ENCODE measurements at places on chromosomes 12 and 14.
A peak's percentile ranks its signal among the peaks of the same experiment; 100 is the strongest.

DNA sequence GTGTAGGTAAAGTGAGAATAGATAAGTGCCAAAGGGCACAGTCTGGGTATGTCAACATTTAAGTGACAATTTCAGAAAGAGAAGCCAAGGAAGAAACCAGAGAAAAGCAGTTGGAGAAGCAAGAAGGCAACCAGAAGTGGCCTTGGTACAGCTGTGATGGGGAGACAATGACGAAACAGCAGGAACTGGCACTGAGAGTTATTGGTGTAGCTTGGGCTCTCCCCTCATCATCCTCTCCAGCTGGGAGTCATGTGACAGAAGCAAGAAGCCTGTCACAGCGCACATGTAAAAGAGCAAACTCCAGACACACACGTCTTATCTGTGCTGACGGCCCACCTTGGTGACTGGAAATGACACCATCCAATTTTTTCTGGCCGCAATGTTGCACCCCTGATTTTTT, 203.3 kb upstream of the NUDT4 start:
- no peak for DNase-seq

- DNase-seq = no peak
Measured at GRCh38 chr14:44316647-44317440, 190.2 kb downstream of the FSCB start.

GRCh38 chr14:59308673-59309072, 120.2 kb downstream of the DAAM1 start:
- DNase-seq = no peak

- DNase-seq = peak; percentile 85
Measured at GRCh38 chr14:79293482-79294177, 917.7 kb downstream of the DIO2 start.

- no peak for DNase-seq
Measured at GRCh38 chr14:60819575-60819974, 85.0 kb downstream of the MNAT1 start.

DNA sequence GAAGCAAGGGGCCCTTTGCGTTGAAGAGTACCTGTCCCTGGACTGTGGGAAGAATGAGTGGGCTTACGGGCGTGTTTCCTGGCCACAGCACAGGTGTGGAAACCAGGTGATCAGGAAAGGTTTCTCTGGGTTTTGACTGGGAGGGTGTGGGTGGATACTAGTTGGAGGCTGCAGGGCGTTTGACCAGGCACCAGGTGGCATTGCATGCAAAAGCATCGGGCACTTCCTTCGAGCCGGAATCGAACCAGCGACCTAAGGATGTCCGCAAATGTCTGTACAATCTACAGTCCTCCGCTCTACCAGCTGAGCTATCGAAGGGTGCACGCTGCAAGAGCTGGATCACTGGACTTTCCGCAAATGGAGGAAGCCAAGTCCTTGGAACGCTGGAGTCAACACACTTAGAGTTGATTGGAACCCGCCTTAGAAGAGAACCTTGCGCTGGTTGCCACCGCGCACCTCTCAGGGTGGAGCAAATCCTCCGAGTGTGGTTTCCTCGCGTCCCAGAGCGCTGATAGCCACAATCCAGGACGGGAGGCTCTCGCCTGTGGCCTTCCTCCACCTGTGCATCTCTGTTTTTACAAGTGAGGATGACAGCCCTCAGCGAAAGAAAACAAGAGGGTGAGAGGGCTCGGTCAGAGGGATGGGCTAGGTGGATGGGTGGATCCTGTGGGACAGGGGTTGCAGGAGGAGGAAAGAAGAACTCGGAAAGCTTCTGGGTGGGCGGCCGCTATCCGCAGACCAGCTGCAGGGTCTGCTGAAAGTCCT, 21.2 kb upstream of the RNASE4 start:
- no peak for DNase-seq

GRCh38 chr14:52244328-52244727, 23.2 kb upstream of the PTGDR start:
- no peak for DNase-seq

GRCh38 chr12:56348776-56349175, 10.1 kb downstream of the IL23A start:
- DNase-seq = no peak

DNA sequence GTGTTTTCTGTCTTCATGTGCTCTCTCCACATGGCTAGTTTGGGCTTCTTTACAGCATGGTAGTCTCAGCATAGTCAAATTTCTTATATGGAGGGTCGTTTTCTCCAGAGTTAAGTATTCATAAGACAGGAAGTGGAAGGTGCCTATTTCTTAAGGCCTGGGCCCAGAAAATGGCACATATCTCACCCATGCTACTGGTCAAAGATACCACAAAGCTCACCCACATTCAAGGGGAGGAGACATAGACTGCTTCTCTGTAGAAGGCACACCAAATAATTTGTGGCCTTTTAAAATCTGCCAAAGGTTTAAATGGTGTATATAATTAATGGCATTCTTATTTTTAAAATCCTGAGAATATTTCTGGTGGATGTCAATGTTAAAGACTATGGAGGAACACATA, 44.8 kb downstream of the CCDC91 start:
- no peak for DNase-seq

GRCh38 chr12:115322275-115322674, 638.3 kb upstream of the TBX3 start:
- DNase-seq = no peak

GRCh38 chr12:133203344-133204263, 22.3 kb downstream of the ZNF268 start:
- DNase-seq = no peak

DNA sequence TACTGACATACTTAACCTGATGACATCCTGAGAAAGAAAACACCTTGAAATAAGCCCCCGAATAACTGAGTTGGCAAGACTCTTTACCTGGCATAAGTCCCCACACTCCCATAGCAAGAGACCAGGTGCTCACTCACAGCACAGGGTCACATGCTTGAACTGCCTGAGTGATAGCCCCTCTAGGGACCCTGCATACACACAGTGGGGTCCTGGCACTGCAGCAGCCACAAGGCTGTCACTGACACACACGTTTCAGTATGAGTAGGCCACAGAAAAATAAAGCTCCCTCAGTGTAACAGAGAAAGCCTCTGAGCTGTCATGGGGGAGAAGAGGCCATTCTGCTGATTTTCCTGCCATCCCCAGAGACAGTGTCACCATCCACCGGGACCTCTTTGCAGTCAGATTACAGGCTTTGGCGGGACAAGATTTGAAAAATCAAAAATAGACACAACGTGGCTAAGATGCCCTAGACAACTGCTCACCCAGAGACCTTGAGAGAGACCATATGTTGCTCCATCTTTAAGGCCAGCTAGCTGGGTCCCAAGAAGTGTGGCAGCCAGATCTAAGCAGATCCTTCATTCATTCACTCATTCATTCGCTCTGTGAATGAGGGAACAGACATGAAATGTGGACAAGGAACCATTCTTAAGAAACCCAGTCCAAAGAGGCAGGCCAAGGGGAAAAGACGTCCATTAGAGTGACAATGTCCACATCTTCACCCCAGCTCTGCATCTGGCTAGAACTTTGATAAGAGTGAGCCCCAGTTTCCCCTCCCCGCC, 1.6 kb downstream of the SCARB1 start:
- no peak for DNase-seq

DNA sequence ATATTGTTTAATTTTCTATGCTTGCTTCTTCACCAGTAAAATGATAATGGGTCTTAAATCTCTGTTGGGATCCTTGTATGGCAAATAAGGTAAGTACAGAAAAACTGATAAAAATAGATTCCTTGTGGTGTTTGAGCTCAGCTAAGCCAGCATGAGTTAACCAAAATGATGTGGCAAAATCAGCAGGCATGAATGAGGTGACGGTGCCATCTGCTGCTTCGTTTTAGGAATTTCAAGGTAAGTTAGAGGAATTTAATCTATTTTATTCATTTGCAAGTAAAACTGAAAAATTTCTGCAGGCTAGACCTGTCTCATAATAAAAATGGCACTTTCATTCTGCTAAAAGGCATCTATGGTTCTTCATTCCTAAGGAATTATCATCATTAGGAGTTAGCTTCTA, 10.0 kb upstream of the CLEC7A start:
- DNase-seq = peak; percentile 11

GRCh38 chr14:83887866-83888265, 1642.1 kb upstream of the FLRT2 start:
- no peak for DNase-seq

DNA sequence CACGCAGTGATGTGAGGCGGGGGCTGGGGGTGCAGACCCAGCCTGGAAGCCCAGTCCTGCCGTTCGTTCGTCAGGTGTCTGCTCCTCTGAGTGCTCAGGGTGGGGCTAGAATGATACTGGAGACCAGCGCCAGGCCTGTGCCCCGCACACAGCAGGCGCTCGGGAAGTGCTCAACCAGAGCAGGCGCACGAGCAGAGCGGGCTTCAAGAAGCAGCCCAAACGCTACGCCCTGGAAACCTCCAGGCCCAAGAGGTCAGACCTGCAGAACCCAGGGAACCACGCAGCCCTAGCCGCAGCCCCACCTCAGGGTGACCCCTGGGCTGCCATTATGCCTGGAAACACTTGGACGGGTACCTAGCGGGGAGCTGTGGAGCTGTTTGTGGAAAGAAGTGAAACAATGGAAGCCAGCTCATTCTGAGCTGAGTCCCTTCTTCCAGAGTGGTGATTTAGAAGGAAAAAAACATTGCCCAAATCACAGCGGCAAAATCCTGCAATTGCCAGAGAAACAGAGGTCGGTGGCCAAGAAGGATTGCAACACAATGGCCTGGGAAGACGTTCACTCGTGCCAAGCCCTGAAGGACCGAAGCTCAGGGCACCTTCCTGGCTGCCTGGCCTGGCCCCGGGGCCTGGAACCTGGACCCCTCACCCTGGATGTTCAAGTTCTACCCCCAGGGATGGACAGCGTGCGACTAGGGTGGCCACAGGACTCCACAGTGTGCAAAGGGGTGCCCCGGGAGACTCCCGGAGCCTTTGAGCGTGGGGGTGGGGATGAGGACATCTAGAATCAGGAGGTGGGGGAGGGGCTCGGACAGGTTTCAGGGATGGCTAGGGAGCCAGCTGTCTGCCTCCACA, 40.4 kb upstream of the DIO3 start:
- no peak for DNase-seq

- DNase-seq = no peak
Measured at GRCh38 chr12:30357766-30358490, 337.7 kb downstream of the IPO8 start.

DNA sequence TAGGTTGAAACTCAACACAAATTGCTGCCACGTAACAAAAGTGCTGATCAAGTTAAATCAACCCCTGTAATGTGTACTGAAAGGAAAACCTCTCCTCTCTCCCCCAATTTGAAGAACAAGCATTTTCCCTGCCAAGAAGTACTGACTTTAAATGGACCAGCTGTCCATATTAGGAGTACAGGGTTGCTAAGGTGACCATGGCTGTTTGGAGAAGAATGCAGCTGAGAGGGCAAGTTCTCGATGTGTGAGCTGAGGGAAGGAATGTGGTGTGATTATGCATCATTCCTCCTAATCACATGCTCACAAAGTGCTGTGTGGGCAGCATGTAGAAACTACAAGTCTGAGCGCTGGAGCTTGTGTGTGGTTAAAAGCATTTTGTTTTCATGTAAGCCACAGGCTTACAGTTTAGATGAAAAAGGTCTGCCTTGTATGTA, 50.9 kb upstream of the CCT2 start:
- peak; percentile 48 for DNase-seq

DNA sequence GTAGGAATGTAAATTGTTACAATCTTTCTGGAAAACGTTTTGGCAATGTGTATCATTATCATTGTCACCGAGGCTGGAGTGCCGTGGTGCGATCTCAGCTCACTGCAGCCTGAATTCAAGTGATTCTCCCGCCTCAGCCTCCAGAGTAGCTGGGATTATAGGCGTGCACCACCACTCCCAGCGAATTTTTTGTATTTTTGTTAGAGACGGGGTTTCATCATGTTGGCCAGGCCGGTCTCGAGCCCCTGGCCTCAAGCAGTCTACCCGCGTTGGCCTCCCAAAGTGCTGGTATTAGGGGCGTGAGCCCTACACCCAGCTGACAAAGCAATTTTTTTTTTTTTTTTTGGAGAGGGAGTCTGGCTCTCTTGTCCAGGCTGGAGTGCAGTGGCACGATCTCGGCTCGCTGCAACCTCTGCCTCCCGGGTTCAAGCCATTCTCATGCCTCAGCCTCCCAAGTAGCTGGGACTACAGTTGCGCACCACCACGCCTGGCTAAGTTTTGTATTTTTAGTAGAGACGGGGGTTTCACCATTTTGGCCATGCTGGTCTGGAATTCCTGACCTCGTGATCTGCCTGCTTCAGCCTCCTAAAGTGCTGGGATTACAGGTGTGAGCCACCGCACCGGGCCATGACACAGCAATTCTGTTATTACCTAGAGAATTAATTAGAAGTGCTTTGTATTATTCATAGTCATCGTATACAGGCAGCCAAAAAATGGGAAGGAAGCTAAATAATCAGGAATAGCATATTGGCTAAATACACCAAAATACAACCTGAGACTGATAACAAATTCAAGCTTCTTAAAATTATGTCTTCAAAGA, 1.2 kb downstream of the ACTR6 start:
- DNase-seq = no peak

DNA sequence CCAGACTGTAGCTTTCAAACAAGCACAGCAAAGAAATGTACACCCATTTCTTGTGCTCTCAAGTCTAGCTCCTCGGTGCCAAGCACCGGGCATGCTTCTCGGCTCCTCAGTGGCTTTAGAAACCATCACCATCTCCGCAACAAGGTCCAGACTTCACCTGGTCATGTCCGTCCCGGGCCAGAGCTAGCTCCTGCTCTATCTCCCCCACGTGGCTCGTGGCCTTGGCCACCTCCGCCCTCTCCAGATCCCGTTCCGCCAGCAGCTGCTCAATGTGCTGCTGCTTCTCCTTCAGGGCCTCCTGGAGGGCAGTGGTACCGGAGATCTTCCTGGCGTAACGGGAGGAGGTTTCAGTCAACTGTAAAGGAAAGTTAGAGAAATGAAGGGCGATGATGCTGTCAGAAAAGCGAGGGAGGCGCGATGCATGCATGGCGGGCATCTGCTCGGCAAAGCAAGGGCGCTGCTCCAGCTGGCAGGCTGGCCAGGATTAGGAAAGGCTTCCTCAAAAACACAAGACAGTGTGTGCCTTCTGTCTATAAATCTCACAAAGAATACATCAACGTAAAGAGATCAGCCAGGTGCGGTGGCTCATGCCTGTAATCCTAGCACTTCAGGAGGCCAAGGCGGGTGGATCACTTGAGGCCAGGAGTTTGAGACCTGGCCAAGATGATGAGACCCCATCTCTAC, 67.4 kb downstream of the CLIP1 start:
- DNase-seq = no peak

DNA sequence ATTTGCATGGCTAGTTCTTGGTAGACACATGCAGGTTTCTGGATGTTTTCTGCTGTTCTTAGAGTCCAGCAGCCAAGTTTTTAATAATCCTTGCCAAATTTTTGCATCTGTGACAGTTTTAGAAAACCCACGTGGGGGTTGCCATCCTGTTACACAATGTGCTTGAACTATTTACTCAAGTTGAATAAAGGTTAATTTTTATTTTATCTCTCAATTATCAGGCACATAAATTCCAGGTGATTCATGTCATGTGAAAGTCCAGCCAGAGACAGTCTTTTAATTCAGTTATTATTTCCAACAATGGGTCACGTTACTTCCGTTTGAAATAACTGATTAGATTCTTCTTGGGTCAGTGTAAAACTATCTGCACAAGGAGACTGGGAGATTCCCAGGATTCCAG, 15.7 kb downstream of the MYRFL start:
- DNase-seq = no peak
